ENCODE measurements at places on chromosomes 7 and 10.

DNA sequence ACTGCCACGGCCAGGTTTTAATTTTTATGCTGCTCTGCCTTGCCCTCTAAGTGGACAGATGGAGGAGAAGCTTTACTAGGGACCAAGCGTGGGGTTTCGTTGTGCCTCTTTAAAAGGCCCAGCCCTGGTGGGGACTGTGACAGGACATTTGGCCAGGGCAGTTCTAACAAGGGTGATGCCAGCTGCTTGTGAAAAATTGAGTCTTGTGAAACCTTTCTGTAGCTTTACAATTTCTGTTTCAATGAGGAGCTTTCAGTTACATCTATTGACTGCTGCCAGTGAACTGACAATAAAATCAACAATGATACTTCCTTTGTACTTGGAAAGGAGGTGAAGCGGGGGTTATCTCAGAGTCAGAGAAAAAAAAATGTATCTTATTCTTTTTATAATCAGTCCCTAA lies 233.1 kb upstream of the CSTF2T start:
- no peak for DNase-seq

DNA sequence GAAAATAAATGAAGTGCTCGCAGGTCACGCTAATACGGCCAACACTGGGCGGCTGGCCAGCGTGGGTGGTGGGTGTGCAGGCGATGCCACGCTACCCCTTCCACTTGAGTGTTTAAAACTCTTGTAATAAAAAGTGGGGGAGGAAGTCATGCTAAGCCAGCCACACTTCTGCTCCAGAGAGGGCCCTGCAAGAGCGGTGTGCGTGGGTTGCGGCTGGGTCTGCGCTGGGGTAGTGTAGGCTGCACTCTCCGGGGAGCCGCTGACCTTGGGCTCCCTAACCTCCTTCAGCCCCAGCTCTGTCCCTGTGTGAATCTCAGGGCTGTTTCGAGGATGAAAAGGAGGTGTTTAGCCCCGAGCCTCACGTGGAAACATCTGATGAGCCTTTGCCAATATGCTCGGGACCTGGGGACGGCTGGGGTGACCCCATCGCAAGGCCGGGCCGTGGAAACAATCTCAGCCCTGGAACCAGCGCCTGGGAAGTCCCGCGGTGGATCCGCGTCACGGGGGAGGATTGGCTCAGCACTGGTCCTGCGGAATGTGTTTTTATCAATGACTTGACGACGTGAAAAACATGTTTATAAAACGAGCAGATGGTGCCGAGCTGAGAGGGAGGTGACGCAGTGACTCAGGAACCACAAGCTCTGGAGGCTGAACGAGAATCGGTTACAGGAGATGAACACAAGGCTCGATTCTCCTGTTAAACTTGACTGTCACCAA lies 278.5 kb downstream of the DNAJB6 start:
- no peak for DNase-seq

GRCh38 chr10:22722626-22723169 lies 8.3 kb upstream of the PIP4K2A start:
- no peak for DNase-seq

DNA sequence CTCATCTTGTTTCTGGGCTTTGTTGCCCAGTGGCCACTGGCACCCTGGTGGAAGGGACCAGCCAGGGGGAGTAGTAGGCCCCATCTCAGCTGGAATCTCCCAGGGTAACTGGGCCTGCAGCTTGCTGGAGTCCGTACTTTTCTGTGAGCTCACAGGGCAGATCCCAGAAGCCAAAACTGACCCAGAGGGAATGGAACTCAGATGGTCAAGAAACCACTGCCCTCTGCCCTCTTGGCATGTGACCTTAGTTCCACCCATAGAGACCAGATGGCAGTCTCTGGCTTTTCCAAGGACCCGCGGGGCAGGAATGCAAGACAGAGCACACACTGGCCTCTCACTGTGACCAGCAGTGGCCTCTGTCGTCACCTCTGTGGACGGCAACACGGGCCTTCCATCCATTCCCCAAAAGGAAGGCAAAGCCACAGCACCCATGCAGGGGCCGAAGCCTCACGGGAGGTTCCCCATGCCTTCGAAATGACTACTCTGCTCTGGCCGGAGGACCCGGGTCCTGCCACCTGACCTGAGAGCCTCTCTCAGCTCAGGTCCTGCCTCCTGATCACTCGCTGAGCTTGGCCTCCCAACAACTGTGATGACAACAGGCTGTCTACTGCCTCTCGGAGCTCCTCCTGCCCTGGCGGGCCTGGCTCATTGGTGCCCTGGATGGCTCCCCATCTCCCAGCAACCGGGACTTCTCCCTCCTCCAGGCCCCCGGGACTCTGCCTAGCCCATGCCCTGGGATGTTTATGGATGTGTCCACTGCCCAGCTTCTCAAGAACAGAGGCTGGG lies 29.9 kb downstream of the MYL10 start:
- DNase-seq = no peak

- DNase-seq = no peak
Measured at GRCh38 chr10:132417257-132417910, 20.4 kb downstream of the PWWP2B start.
